CD4-positive, alpha-beta T cell treated with Interleukin-15 for 4 hours (primary cell): ENCODE measurements at places on chromosomes 3 and 15.

DNA sequence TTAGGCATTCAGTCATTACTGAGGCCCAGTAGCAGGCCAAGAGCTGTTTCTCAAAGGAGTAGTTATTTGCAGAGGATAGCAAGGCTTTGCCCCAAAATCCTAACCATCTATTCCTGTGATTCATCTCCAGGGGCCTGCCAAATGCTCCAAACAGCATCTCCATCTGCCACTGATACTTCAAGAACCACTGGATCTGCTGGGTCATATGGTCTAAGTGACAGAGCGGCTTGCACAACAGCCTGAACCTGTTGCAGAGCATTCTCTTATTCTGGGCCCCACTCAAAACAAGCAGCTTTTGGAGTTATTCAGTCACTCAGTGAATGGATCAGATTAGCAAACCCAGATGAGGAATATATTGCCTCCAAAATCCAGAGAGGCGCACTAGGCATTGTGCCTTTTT is 68.8 kb upstream of the ALDH1A3 start:
- no peak for DNase-seq

DNA sequence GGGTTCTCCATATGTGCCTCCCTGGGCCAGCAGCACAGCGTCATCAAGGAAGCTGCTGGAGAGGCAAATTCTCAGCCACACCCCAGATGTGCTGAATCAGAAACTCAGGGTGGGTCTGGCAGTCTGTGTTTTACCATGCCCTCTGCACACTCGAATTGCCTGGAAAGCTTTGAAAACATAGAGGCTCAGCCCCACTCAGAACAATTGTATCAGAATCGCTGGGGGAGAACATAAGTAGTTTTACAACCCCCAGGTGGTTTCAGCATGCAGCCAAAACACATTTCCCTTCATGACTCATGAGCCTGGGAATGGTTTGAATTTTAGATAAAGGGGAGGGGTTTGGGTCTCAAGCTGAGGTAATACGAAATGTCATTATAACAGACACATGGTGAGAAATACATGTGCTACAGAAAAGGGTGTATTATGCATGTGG is 9.6 kb downstream of the TGM4 start:
- DNase-seq: no peak

DNA sequence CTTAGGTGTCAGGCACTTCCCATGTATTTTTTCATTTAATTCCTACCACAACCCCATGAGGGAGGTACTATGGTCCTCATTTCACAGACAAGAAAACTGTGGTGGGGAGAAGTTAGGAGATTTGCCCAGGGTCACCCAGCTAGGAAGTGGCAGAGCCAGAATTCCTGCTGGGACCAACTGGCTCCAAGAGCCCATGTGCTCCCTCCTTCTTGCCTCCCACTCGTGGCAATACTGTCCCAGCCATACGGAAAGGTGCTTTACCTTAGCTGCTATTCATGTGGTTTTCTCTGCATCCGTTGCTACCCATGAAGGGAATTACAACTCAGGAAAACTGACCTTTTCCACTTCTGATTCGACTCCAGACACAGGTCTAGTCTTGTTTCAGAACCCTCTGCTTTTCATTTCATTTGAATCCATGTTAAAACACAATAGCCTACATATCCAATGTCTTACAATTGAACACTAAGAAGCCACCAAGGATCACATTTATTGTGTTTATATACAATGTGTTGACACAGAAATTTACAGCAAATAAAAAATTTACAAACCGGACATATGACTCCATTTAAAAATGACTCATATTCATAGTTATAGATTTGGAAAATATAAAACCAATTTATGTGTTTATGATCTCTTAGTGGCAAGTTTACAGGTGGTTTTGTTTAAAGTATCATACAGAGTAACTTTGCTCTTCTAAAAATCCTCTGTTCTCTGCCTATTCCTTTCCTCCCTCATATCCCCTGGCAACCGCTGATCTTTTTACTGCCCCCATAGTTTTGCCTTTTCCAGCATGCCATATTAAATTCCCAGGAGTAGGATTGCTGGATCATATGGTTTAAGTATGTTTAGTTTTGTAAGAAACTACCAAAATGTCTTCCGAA is 58.8 kb downstream of the BTD start:
- DNase-seq: no peak

- no peak for DNase-seq
Observed at GRCh38 chr3:93910097-93910496, 63.6 kb downstream of the PROS1 start.

DNA sequence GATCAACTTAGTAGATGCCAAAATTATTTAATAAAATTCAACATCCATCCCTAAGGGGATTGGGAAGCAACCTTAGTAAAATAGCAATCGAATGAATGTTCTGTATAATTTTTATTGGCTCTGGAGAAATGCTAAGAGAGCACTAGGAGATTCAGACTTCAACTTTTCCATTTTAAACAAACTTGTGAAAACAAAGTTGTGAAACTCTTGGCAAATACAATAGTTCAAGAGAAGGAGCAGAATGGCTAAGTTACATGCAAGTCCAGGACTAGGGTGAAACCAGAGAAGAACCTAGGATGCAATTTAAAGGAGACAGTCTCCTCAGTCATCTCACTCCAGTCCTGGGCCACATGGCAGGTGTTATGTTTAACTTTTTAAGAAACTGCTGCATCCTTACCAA is 16.7 kb upstream of the ZNF280D start:
- DNase-seq: no peak

- DNase-seq: peak; percentile 46
Observed at GRCh38 chr15:43748376-43748775, 2.1 kb downstream of the PDIA3 start.

GRCh38 chr3:77500721-77501120 is 460.8 kb downstream of the ROBO2 start:
- no peak for DNase-seq

- DNase-seq: no peak
Observed at GRCh38 chr3:122956693-122957455, 70.7 kb downstream of the SEMA5B start.
